Lower lobe of right lung (tissue), 2 donors: ENCODE measurements at places on chromosomes 7 and 10. TPM values are rescaled to one million over a fixed set of nuclear protein-coding genes. Genes with fewer than 3 reads are reported as not detected.

The WASHC2C gene
- 61.5 TPM for total RNA-seq

- H3K4me3 ChIP-seq, result no peak overlapping the region
- H3K27ac ChIP-seq, result no peak overlapping the region
- no peaks in the 10 kb centered on the region for H3K4me1 ChIP-seq
- no peak for DNase-seq
Measured at GRCh38 chr7:13801669-13802068, 187.8 kb downstream of the ETV1 start.

The KCP gene
- 1.3 TPM for total RNA-seq

DNA sequence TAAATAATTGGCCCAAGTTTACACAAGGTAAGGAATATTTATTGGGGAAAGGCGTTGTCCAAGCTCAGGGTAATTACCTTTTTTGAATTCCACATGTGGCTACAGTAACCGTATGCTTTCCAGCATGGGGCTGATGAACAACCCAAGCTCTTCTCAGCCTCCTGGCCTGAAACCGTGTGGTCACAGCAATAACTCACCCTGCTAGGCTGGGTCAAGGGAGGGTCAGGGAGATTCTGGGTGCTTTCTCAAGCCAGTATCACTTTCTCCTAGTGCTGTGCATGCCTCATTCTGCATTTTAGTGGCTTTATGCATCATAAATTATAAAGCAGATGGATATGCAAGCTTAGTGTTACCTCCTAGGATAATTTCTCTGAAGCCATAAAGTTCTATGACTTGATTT, 273.9 kb downstream of the PAXIP1 start:
- H3K27ac ChIP-seq, result no peak overlapping the region
- DNase-seq, result no peak
- no peaks in the 10 kb centered on the region for H3K36me3 ChIP-seq
- no peaks in the 10 kb centered on the region for H3K27me3 ChIP-seq

GRCh38 chr7:111654343-111654742, 92.1 kb upstream of the IMMP2L start:
- H3K27me3 ChIP-seq, result no peaks in the 10 kb centered on the region
- H3K27ac ChIP-seq, result no peak overlapping the region
- H3K4me3 ChIP-seq, result no peak overlapping the region
- no peak for DNase-seq

The PLXNA4 gene
- 4.3 TPM for total RNA-seq
